CD4-positive, alpha-beta T cell treated with Interleukin-12 subunit alpha and Interleukin-12 subunit beta, for 1 hour (primary cell): ENCODE measurements at places on chromosomes 3 and 15.

DNA sequence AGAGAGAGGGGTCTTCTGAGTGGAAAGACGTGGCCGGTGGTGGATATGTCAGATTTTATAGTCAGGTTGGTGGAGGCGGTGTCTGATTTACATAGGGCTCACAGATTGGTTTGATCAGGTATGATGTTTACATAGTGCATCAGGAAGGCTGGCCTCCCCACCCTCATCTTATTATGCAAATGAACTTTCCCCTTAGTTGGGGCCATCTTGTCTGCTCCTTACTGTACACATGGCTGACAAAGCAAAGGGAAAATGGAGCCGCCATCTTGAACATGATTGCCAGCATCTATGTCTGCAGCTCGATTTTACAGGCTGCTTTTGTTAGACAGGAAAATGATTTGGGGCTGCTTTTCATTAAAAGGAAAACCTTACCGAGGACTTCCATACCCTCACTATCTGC, 19.9 kb downstream of the SQOR start:
- DNase-seq = no peak

DNA sequence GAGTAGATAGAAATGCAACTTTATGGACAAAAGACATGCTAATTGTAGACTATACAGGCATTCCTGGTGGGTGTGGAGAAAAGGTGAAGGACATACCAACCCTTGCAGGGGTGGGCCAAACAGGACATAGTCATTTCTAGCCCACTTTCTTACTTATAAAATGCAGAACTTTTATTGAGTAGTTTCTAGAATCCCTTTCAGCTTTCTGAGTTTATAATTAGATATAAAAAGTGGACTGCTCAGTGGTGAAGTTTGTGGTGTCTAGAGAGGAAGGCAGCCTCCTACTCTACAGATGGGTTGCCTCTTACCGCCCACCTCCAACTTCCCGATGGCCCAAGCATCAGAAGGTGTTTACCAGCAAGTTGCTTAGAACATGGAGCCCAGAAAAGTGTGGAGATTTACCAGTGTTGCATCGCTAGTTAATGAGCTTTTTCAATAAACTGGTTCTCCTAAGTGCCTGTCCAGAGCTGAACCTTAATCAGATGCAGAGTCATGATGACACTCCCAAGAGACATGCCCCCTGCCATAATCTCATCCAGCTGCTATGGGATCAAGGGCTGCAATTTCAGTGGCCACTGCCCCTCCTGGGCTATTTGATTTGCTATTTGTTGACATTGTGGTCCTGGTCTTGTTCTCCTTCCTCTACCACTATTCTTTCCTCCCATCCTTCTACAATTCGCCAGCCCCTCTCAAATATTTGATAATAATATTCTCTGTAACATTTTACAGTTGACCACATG, 77.5 kb upstream of the STRIT1 start:
- no peak for DNase-seq

DNA sequence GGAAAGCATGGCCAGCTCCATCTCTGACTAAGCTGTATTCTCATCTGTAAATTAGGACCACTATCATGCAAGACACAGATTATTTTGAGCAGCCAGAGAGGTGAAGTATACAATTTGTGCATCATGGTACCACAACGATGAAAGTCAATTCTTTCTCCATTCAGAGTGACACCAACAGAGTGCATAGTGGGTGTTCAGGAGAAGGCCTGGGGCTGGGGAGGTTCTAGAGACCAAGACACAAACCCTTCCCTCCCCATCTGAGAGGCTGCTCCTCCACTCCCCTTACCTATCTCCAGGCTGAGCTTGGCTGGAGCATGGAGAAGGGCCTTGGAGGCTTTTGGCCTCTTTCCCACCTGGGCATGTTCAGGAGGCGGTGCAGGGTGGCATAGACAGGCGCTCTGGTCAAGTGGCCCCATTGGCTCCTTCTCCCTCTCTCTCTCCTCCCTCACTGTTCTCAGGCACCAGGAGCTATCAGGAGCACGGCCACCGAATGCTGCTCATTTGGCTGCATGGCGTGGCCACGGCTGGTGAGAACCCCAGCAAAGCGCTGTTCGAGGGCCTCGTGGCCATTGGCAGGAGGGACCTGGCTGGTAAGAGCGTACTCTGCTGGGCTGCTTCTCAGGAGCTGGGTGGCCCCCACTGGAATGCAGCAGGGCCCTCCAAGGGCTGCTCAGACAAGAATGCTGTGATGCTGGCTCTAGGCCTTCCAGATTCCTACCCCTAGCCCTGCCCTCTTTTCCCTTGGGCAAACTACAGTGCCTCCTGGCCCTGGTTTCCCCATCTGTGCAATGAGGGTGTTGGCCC, 37.9 kb downstream of the ANKDD1A start:
- DNase-seq = no peak

- DNase-seq = no peak
Observed at GRCh38 chr3:72015463-72015862, 230.5 kb upstream of the PROK2 start.

GRCh38 chr3:98199020-98199419, 32.5 kb downstream of the OR5H15 start:
- no peak for DNase-seq

- no peak for DNase-seq
Observed at GRCh38 chr3:119653876-119654275, 6.5 kb downstream of the POPDC2 start.

DNA sequence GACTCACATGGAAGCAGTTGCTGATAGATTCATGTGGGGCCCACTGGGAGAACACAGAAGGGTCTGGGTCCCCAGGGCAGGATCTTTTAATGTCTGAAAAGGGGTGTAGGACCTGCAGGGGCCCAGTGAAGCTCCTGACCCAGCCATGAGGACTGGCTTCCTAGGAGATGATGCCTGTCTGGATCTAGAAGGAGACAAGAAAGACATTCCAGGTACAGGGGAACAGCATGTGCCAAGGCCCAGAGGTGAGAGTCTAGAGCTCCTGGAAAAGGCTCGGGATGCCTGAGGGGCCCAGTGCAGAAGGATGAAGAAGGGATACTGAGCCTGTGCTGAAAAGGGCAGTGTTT, 4.7 kb upstream of the SEMA3F start:
- no peak for DNase-seq

DNA sequence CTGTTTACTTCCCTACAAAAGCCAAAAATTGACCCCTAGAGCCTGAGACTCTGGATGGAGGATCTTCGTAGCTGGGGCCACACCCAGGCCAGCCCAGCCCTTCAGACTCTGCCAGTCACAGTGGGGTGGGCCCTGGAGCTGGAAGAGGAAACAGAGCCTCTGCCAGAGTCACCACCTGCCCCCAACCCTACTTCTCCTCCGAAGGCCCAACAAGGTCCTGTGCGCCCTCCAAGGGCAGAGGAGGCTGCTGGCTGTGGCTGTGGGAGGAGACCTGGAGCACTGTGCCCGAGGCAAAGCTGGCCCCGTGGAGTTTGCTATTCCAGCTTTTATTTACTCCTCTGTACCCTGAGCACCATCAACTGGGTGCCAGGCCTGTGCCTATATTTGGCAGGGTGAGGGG, 19.0 kb downstream of the CISH start:
- no peak for DNase-seq

DNA sequence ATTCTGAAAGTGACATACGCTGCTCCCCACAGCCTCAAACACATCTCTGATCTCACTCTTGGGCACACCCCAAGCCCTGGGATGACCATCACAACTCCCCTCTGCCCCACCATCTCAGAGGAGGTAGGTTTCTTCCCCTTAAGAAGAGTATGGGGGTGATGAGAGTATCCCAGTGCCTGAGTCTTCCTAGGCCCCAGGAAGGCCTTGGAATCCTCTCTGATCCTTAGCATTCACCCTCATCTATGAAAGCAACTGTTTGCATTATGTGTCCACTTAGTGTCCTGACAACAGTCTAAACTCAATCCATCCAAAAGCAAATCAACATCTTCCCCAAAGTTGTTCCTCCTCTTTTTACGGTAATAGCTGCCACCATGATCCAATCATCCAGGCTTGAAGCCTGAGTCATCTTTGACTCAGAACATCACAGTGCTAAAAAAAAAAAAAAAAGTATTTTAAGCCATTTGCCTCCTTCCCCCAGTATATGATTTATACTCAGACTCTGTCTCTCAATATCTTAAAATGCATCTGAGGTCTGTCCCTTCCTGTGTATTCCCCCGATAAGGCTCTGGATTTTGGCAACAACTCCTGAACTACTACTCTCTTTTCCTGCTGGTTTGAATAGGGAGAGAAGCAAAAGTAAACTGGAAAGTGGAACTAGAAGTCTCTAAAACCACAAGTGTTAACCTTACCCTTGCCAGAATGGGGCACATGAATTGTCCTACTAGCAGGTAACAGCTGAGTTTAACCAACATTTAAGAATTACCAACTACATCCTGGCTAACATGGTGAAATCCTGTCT, 22.5 kb downstream of the POPDC2 start:
- DNase-seq = no peak

- no peak for DNase-seq
Observed at GRCh38 chr3:188594139-188594538, 440.2 kb downstream of the LPP start.

- no peak for DNase-seq
Observed at GRCh38 chr3:17640466-17640865, 102.0 kb downstream of the TBC1D5 start.

DNA sequence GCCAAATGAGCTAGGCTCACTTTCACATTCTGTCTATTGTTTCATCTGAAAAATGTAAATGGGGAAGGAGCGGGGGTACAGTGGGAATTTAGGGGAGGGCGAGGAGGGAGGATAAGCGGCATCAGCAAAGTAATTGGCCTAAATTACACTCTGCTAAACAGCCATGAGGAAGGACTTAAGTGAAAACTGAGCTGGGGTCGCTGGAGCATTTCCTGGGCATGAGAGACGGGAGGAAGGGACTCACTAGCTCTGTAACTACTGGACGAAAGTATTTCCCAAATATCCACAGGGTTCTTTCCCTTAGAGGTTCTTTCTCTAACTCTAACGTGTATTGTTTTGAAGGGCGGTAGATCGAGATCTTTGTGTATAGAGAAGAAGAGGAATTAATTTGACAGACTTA, 418.0 kb downstream of the SOX2 start:
- no peak for DNase-seq

- DNase-seq = no peak
Observed at GRCh38 chr3:67292356-67293121, 294.4 kb downstream of the KBTBD8 start.

- no peak for DNase-seq
Observed at GRCh38 chr15:45612790-45613415, 21.9 kb upstream of the SQOR start.

DNA sequence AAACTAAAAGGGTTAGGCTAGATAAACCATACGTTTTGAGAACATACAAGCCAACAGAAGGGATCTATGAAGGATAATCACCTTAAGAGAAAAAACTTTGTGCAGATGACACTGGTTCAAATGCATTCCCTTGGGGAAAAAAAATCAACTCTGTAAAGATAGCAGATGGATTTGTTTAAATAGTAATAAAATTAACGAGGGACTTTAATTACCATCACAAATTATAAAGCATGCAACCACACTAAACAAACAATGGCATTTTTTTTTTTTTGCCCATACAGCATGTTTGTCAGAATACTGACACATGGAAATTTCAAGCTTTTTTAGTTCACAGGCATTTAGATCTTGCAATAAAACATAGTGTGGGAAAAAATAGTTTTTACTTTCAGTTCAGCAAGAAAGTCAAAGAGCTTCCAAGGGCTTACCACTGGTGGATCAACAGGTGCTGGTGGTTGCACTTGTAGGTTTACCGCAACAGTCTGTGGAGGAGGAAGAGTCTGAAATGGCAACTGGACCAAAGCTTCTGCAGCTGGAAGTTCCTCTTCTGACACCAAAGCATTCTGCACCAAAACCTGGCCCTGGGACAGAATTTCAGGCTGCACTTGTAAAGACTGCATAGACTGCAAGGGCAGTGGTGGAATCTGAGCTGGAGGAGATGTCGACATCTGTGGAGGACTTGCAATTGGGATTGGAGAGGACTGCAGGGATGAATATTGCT, 53.1 kb downstream of the PHC3 start:
- peak; percentile 7 for DNase-seq

DNA sequence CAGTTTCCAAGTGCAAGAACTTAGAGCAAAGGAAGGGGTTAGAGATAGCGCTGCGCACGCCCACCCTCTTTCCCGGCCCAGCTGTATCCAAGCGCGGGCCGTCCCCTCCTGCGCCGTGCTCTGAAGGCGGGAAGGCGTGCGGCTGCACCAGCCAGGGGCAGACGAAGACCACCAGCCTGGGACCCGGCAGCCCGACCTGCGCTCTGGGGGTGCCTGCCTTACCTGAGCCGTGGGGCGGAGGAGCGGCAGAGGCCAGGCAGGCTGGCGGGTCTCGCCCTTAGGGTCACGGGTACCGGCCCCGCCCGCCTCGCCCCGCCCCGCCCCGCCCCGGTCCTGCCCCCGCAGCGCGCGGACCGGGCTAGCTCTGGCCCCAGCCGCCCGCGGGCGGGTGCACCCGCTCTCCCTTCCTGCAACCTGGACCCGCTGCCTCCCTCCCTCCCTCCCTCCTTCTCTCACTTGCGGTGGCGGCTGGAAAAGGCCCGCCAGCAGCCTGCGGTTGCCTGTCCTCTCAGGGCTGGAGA, at the start of gene WDR72:
WDR72 (minus strand) TSS at position 253 of the 521 bp plus-strand sequence. CDS start 26,514 bp downstream, outside the sequence.
- no peak for DNase-seq

DNA sequence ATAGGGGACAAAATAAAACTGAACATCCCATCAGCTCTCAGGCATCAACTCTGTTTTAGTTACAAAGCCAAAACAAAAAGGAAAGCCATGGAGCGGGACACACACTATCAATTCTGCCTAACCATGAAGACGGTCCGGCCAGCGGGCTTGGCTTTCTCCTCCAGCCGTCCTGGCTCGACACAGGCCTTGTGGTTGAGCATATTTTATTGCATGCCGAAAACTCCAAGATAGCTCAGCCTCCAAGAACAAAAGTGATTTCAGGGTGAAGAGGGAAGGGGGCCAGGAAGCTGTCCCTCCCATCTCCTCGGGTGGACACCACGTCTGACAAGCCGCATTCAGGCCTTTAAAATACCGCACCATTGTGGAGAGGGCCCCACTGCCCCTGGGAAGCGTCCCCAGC, 31.2 kb downstream of the WNT5A start:
- DNase-seq = no peak

- no peak for DNase-seq
Observed at GRCh38 chr3:31687020-31687802, 154.5 kb downstream of the STT3B start.

DNA sequence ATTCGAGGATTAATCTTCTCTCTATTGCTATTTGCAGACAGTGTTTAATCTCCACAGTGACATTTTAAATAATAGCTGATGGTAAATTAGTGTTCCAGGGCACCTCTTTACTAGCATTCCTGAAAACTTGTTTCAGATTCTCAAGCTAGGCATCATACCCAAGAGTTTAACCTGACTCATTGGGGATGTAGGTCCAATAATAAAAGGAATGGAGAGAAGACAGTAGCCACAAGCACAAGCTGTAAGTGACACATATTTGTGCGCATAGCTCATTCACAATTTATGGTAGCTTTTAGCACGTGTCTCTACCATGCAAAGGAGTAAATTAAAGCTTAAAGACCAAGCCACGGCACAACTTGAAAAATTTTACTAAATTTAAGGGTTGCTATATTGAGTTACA, 171.3 kb upstream of the FAM3D start:
- no peak for DNase-seq

- DNase-seq = no peak
Observed at GRCh38 chr3:120615847-120616609, 19.9 kb downstream of the NDUFB4 start.
